ENCODE measurements at places on chromosomes 3 and 15.

DNA sequence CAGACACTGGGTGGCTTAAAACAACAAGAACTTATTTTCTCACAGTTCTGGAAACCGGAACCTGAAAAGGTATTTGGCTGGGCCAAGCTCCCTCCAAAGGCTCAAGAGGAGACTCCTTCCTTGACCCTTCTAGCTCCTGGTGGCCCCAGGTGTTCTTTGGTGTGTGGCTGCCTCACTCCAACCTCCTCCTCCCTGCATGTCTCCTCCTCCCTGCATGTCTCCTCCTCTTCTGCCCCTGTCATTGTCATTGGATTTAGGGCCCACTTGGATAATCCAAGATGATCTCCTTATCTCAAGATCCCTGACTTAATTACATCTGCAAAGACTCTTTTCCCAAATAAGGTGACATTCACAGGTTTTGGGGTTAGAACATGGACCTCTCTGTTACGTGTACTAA, 69.8 kb upstream of the MFGE8 start:
- no peak for DNase-seq

GRCh38 chr3:18124501-18124900, 300.6 kb downstream of the SATB1 start:
- DNase-seq = no peak

- DNase-seq = no peak
These were observed 54.6 kb downstream of the RNF111 start for GRCh38 chr15:59042041-59042440.

- no peak for DNase-seq
These were observed 25.6 kb upstream of the ZNF774 start for GRCh38 chr15:90326441-90326840.

DNA sequence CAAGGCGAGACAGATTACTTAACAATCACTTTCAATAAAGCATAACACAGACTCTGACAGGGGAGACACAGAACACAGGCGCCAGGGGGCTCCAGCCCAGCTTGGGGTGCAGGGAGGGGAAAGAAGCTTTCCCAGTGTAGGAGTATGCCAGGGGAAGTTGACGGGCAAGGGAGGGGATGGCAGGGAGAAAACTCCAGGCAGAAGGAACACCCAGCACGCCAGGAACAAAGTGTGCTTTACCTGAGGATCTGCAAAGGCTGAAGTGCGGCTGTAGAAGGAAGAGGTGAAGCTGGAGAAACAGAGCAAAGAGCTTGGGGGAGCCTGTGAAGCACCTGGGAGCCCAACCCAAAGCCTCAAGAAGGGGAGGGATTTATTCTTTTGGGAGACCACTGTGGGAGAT, 12.1 kb downstream of the RGMA start:
- no peak for DNase-seq

DNA sequence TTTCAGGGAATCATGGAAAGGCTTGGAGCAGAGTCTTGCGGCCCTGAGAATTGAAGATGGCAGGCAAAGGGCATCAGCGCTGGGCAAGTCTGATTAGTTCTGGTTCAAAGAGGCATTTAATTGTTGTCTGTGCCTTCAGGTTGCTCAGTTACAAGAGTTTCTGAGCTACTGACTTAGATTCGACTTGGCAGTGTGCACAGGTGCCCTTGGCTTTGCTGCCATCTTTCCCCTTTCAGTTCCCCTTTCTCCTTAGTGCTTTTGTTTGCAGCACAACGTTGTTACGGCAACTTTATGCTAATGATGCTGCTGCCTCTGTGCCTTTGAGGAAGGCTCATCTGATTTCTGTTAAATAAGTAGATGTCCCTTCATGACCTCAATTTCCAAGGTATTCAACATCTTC, 12.5 kb downstream of the P2RY14 start:
- DNase-seq = no peak

GRCh38 chr3:184395320-184395660, 15.4 kb downstream of the CHRD start:
- DNase-seq = no peak

GRCh38 chr3:197809356-197810020, 18.4 kb downstream of the LRCH3 start:
- no peak for DNase-seq

DNA sequence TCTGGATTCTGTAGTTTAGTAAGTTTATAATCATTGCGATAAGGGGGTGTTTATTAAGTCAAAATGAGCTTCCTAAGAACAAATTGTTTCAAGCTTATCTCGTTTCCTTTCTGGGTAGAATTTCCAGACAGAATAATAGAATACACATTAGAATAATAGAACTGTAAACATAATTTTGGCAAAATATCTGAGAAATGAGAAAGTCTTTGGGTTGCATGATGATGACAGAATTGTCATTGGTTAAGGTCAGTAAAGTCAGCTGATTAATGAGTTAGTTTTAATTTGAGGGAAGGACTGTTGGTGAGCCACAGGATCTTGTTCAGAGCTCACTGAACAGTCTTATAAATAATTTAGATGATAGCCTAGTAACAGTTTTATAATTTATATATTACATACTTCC, 10.2 kb downstream of the EIF2A start:
- DNase-seq = no peak

GRCh38 chr3:153757839-153758238, 363.4 kb upstream of the ARHGEF26 start:
- no peak for DNase-seq

GRCh38 chr3:135690664-135691063, 274.9 kb upstream of the PPP2R3A start:
- DNase-seq = no peak

Measured in activated naive CD4-positive, alpha-beta T cell (primary cell).